NCI-H1436 treated with DMSO at 0.1 percent for 48 hours (cell line): ENCODE measurements at places on chromosomes 2 and 18.

DNA sequence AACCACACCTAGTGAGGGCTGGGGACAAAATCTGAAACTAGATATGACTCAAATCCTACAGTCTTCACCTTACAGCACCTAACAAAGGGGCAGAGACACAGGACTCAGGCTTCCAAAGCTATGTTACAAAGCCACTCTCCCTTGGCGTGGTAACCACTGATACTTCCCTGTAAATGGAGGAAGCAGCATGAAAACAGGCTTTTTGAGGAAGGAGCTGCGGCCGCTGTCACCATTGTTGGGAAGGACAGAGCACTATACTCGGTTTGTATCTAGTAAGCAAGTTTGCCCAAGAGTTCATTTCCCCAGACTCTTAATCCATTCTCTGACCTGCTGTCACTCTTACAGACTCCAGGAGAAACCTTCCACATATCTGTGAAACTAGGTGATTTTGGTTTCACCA, 60.3 kb downstream of the LONRF2 start:
- no peak for DNase-seq

DNA sequence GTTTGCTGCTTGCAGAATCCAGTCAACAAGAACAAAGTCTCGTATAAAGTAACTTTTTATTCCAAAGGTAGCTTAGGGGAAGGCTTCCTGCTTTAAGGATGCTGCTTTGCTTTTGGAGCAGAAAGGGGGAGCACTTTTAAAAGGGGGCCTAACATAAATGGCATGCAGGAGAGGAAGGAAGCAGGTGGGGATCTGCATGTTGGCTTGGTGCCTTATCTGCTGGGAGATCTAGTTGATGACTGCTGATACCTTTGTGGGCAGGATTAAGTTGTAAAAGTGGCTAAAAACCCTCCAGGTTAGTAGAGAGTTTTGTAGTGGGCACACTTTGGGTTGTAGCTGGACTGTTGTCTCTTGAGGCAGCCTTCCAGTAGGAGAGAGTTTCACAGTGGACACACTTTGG, 22.5 kb downstream of the UBR3 start:
- DNase-seq: no peak

DNA sequence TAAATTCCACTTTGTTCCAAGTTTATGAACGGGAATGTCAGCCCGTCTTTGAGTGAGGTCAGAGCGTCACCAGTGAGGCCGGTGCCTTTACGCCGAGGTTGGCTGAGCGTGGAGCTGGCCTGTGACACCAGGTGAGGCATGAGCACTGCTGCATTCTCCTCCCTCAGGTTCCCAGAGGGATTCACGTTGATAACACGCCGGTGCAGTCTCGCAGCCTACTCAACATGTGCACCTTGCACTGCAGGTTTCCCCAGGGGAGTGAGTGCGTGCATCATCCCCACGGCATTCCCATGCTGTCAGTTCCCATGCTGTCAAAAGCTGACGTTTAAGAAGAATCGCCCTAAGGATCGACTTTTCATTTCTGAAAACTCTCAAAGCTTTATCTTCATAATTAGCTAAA, 213.3 kb downstream of the LDLRAD4 start:
- DNase-seq: no peak

DNA sequence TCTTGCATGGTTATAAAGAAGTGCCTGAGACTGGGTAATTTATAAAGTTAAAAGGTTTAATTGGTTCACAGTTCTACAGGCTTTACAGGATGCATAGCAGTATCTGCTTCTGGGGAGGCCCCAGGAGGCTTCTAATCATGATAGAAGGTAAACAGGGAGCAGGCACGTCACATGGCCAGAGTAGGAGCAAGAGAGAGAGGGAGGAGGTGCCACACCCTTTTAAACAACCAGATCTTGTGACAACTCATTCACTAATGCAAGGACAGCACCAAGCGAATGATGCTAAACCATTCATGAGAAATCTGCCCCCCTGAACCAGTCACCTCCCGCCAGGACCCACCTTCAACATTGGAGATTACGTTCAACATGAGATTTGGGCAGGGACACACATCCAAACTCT, 141.1 kb downstream of the EN1 start:
- no peak for DNase-seq

DNA sequence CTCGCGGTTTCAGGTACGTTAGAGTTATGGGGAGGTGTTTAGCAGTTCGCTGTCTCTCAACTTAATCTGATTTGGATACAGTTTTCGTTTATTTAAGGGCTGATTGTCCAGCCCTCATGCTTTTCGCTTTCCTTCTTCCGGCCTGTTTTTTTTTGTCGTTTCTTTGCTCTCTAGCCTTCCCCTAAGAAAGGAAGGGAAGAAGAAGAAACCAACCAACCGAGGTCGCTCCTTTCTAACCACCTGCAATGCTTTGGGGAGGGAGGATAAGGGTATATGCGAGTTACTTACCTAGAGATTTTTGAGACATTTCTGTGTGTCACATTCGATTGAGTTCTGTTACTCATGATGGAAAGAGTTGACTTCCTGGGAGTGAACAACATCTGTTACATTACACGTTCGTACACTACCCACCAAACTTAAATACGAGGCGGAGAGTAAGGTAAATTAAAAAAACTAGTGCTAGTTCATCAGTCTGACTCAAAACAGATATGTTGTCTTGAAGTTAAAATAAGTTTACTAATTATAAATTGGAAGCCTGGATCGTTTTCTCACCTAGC, 918 bp downstream of the EIF5B start:
- no peak for DNase-seq

DNA sequence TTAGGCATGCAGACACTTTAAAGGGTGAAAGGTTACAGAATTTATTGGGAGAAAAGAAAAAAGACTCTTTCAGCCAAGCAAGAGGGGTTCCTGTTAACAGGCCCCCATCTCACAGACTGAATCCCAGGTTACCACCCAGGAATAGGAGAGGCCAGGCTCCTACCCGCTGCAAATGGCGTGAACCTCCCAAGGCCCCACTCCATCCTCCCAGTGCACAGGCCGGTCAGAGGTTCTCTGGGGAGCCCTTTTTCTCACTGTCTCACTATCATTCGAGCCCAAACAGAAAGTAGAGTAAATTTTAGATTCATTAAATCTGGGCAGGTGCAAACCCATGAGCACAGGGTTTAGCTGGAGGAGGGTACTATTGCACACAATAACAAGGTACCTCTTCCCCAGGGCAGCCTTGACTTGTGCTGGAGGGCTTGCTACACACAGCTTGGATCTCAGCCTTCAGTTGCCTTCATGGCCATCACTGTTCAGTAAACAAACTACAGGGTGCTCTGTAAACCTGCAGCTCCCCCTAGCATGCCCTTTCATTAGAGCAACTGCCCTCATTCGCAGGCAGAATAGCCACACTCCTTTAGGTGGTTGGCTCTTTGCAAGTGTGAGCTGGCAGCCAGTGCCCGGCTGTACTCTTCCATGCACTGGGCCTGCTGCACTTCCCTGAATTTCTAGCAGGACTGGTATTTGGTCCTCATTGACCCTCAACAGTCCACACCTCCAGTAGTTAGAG, 7.3 kb upstream of the PLEK start:
- no peak for DNase-seq

- no peak for DNase-seq
These were observed 138.5 kb downstream of the ARHGAP28 start for GRCh38 chr18:6868033-6868432.

GRCh38 chr2:42865884-42866881, 73.8 kb upstream of the HAAO start:
- DNase-seq: no peak

DNA sequence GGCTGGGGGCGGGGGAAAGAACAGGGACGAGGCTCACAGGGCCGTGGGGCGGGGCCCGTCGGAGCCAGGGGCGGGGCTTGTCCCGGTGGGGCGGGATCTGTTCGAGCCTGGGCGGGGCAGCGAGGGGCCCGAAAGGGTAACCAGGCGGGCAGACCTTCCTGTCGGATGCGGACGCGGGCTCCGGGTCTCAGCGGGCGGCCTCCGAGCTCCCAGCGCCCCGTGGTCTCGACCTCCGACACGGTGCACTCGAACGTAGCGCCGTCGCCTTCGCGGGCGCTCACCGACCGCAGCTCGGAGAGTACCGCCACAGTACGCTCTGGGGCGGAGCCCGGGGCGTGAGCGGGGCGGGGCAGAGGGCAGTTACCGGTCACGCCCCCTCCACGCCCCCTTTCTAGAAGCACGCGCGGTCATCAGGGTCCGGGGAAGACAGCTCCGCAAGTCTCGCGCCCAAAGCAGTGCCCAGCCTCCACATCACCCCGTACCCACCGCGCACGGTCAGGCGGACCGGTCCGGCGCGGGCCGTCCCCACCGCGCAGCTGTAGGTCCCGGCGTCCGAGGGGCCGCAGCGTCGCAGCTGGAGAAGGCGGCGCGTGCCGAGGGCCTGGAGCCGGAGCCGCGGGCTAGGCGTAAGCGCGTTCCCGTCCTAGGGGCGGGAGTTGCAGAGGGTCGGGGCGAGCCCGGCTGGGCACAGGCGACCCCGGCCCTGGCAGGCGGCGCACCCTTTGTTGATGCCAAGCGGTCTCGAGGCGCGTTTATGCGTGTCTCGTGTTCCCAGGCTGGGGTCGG, 8.7 kb downstream of the TMEM198 start:
- no peak for DNase-seq

GRCh38 chr2:236588932-236589592, 19.4 kb downstream of the ACKR3 start:
- no peak for DNase-seq

- DNase-seq: no peak
These were observed 105.3 kb upstream of the ACVR2A start for GRCh38 chr2:147739508-147739907.

GRCh38 chr2:54967269-54967668, 83.0 kb downstream of the RTN4 start:
- no peak for DNase-seq

DNA sequence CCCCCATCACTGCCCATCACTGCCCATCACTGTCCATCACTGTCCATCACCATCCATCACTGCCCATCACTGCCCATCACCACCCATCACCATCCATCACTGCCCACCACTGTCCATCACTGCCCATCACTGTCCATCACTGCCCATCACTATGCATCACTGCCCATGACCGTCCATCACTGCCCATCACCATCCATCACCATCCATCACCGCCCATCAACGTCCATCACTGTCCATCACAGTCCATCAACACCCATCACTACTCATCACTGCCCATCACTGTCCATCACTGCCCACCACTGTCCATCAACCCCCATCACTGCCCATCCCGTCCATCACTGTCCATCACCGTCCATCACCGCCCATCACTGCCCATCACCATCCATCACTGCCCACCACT, 57.8 kb upstream of the OTOS start:
- DNase-seq: no peak

- DNase-seq: no peak
These were observed 339.6 kb downstream of the TRIB2 start for GRCh38 chr2:13056259-13056843.

GRCh38 chr18:3332376-3332775, 70.4 kb downstream of the MYL12B start:
- DNase-seq: no peak

DNA sequence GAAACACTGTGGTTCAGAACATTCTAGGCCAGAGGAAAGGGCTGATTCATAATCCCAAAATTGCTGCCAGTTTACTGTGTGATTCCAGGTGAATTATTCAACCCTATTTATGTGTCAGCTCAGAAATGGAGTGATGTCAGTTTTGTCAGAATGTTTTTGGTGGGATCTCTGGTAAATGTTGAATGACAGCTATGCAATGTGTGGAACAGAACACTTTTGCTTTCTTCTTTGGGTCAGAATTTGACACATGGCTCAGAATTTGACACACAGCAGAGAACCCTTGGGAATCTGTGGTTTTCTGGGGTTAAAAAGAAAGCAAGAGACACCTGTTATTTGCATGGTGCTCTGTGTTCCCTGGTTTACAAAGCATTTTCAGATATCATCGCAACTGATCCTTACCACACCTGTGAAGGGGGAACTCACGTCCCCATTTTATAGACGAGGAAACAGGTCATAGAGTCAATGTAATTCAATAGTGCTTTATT, 1.6 kb upstream of the MTA3 start:
- no peak for DNase-seq

DNA sequence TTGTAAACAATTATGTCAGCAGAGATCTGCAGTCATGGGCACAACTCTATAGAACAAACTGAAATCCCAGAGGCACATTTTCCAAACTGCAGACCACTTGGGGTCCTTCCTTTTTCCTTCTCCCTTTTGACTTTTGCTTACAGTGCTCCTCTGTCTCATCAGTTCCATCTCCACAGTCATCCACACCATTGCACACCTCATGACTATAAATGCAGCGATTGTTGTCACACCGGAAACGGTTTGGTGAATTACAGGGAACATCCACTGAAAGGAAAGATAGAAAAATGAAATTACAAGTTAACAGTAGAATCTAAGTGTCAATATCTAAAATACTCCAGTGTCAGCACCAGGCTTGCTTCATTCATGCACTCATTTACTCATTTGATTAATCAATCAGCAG, 96.4 kb downstream of the DHRS9 start:
- DNase-seq: no peak

DNA sequence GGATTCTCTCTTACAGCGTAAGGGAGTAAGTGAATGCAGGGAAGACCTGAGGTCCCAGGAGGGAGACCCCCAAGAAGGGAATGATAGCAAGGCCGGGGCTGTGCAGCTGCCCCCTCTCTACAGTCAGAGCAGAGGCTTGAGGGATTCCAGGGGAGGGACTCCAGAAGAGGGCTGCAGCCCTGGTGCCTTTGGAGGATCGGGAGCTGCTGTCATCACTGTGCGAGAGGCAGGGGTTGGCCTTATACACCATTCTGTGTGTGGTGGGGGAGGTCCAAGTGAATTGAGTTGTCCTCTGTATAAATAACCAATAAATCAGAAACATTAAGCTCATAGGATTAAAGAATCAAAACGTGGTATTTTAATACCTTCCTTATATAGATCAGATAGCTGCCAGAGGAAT, 114.9 kb downstream of the GLI2 start:
- DNase-seq: no peak

DNA sequence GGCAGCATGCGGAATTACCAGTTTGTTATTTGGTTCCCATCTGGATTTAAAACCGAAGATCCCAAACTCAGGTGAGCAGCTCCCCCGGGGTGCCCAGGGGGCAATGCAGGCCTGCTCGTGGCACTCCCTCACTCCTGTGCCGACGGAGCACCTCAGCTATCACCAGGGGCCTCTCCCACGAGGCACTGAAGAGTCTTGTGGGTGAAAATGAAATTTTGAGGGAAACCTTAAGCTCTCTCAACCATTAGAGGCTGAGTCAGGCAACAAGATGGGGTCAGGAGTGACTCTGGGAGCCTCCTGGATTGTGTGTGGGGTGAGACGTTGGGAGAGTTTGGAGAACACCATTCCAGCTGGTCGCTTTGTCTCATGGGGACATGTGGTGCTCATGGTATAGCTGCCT, 189.0 kb downstream of the PRKCE start:
- DNase-seq: no peak
